ENCODE measurements at places on chromosomes 2 and 18.
A peak's percentile ranks its signal among the peaks of the same experiment; 100 is the strongest.

DNA sequence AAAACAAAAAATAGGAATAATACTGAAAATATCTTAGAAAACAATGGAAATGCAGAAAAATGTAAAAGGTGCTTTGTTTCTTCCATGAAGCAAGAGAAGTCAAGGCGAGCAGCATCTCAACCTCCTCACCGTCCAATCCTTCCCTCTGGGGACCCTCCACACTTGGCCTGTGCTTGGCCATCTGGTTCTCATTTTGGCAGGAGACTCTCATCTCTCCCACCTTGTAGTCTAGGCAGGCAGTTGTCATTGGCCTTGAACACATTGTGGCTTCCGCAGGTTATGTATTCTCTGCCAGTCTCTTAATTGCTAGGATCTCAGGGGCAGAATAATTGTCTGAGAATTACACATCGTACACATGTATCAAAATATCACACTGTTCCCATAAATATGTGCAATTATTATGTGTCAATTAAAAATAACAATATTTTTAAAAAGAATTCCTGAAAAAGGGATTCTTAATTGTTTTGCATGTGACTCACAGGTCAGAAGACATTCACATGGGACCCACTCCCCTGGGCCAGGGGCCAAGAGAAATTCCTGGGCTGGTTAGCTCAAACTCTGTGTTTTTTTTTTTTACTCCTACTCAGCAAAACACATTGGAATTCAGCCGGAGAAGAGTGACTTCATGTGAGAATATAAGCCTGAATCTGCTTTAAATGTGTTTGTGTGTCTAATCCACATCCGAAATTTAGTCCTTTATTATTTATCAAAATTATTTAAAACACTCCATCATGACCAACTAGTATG is 14.0 kb upstream of the ANKRD62 start:
- no peak for DNase-seq

- DNase-seq, result no peak
These were observed 209.6 kb downstream of the RPRM start for GRCh38 chr2:153268941-153269461.

- no peak for DNase-seq
These were observed 265.4 kb downstream of the ZNF385B start for GRCh38 chr2:179596018-179596417.

- DNase-seq, result peak; percentile 70
These were observed 30.8 kb upstream of the ZNF396 start for GRCh38 chr18:35407871-35408481.

DNA sequence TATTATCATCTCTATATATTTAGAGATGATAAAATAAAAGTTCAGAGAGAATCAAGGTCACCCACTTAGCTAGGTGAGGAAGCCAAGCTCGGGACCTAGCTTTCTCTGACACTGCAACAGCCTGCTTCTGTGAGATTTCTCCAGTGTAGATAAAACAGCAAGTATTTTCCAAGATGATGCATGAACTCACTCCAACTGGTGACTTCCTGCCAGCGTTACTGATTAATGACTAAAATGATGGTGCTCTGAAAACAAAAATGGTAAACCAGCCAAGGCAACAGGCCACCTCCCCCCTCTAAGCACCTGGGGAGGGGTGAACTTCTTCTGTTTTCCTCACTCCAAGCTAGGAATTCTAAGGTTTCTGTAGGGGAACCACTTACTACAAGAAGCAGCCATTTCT is 510.2 kb upstream of the ID2 start:
- no peak for DNase-seq

DNA sequence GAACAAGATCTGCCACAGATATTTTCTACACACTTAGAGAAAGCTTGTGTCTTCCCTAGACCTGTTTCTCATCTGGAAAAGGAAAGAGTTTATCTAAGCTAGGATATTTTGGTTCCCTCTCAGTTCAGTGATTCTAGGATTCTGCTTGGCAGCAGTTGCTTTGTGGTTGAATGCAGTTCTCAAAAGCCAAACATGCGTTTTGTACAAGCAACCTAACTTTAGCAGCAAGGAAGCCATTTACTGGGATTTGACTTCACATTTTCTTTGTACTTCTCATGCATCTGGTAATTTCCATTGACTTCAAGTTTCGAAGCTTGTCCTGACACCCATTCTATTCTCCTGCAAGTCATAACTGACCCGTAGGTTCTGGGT is 33.3 kb downstream of the VSNL1 start:
- DNase-seq, result no peak

- DNase-seq, result no peak
These were observed 63.4 kb downstream of the EMX1 start for GRCh38 chr2:72980535-72981217.

DNA sequence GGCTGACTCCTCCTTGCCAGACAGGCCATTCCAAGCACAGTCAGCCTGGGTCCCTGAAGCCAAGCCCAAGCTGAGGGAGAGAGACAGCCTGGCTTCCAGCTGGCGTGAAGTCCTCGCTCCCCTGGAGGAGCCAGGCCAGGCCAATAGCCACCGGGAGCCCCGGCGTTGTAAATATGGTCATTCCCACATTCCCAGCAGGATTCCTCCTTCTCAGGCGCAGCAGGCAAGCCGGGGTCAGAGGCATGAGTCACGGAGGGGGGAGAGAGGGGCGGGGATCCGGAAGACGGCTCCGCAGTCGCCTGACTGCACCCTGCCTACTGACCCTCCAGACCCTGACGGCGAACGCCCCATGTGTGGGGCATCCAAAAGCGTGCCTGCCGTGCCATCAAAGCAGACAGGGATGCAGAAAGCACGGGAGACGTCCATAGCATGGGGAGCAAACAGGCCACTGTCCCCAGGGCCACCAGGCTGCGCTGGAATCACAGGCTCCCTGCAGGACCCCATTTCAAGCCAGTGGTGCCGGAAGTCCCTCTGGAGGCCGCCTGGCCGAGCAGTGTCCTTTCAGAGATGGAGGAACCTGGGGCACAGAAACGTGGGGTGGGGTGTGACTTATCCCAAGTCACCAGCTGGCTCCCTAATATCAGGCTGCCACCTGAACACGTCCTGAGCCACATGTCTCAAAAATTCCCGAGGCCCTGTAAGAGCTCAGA is 48.2 kb downstream of the TWIST2 start:
- DNase-seq, result no peak

DNA sequence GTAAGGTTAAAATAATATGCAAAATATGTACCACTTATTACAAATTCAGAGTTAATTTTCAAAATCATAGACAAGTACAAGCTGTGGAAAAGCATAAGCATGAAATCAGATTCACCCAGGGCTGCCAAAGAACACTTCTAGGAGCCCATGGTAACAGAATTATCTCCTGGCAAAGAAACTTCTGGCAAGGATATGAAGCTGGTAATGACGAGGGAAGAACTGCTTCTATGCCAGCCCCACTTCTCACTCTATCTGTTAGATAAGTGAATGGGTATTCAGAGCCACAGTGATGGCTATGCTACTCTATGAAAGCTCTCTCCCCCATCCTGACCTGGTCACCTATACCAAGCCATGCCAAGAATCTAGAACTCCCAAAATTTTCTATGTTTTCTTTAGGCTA is 36.9 kb upstream of the PDE1A start:
- DNase-seq, result no peak

DNA sequence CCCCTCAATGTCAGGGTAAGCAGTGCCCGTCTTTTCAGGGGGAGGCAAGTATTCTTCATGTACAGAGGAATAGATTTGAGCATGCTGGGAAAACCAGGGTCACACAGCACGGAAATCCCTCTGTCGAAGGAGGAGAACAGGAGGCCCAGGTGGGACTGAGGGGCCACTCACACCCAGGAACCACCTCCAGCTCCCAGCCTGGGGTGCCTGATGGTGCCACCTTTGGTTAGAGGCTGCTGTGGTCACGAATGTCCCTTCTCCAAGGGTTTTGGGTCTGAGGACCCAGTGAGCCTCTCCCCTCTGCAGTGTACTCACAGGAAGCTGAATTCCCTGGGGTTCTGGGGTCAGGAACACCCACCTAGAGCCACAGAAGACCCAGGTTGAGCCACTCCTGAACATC is 197.3 kb downstream of the ANKRD30B start:
- no peak for DNase-seq

DNA sequence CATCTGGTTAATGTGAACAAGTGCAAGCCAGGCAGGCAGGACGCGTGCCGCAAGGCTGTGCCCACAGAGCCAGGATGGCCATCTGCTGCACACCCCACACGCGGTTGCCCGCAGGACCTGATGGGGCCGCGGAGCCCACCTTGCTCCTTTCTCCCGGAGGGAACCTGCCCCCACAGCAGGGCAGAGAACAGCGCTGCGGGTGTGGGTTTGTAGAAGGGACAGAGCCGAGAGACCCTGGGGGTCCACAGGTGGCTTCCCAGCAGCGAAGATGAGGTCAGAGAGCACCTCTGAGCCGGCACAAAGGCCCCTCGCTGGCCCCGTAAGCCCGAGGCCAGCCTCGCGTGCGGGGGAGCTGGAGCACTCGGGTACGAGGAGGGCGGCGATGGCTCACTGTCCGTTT is 460.8 kb upstream of the SALL3 start:
- no peak for DNase-seq

DNA sequence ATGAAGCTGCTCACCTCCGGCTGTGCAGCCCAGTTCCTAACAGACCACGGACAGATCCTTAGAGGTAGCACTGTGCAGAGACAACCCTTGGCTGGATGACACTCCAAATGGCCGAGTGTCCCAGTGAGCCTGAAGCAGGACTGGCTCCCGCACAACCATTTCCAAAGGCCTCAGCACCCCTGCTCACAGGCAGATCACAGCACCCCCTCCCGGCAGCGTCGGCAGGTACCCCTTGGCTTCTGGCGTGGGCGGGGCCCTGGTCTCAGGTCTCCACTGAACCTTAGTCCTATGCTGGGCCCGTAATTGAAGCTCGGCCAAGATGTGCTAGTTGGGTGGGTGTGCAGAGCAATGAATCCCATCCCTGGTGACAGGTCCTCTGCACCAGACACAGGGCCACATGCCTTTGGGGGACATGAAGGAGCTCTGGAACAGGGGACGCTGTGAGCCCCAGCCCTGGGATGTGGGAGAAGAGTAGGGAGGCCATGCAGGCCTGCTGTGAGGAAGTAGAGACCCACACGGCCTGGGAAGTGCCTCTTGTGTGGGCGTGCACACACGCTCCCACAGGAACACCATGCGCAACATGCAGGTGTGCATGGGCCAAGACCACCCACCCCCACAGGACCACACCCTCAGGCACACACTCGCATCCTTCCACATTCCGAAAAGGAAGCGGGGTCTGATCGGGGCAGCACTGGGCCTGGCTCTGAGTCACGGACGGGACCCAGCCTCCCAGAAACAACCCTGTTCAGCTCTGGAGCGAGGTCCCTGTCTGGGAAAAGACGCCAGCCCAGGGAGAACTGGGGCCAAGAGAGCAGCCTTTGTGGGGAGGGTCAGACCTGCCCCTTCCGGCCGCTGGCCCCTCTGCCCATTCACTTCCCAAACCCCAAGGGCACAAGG is 2.8 kb downstream of the DUSP2 start:
- no peak for DNase-seq
